ENCODE measurements at places on chromosomes 4 and X.

DNA sequence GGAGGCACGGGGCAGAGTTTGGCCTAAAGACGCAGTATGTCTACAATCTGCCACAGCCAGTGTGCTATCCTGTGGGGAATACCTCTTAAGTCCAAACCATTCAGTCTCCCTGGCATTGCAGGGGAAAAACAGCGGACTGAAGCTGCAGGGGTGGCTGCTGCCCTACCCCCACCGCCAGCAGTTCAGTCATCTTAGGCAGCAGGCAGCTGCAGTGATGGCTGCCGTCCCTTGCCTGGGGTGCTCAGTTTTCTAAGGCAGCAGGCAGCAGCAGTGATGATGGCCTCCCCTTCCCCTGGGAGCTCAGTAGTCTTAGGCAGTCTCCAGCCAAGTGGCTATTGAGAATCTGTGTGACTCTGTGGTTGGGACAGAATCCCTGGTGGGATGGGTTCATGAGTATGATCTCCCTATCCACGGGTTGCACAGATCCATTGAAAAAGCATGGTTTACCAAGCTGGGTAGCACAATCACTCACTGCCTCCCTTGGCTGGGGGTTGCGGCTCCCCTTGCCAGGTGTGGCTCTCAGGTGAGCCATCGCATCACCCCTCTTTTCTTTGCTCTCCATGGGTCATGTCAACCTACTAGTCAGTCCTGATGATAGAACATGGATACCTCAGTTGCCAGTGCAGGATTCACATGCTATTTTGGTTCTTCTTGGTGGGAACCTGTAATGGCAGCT, 48.9 kb upstream of the GRID2 start:
- DNase-seq: no peak

DNA sequence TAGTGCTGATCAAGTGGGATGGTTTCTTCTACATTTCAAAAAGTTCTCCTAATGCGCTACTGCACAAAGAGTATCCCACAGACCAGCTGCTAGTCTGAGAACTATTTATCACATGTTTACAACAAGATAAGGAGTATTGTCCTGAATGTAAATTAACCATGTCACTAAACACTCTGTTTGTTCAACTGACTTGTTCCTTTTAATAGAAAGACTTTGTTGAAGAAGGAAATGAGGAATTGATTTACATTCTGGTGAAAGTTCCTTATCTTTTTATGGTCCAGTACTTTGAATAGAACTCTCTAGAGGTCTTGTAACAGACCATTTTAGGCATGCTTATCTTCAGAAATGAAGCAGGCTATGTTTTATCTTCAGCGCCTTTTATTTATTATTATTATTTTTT, 67.3 kb upstream of the IL13RA1 start:
- no peak for DNase-seq

DNA sequence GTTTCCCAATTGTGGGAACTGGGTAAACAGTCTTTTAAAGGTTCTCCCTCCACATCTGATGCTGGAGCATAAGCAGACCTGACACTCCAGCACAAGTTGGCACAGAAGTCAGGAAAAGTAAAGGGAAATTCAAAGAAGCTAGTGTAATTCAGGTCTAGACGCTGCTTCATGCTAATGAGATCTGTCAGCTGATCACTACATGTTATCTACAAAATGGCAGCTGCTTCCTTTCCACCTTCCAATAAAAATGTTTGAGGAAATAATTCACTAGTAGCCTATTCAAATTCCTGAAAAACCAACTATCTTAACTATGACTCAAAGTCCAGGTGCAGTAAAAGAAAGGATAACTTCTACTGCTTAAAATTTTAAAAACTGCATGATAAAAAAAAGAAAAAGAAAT, 29.3 kb downstream of the DCAF8L2 start:
- no peak for DNase-seq

DNA sequence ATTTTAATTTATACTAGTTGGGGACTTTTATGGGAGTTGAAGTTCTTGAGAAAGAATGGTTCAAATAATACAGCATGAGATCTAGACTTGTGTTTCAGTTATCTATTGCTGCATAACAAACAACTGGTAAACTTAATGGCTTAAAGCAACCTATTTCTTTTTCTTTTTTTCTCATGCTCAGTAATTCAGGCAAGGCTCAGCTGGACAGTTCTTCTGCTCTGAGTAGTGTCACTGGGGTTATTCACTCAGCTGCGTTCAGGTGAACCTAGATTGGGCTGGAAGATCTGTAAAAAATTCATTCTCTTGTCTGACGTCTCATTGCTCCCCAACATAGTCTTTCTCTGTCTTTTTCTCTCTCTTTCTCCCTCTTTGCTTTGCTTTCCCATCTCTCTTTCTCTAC, 291.7 kb downstream of the GBA3 start:
- DNase-seq: no peak

- no peak for DNase-seq
Measured at GRCh38 chrX:132433551-132433950, 55.3 kb downstream of the MBNL3 start.

DNA sequence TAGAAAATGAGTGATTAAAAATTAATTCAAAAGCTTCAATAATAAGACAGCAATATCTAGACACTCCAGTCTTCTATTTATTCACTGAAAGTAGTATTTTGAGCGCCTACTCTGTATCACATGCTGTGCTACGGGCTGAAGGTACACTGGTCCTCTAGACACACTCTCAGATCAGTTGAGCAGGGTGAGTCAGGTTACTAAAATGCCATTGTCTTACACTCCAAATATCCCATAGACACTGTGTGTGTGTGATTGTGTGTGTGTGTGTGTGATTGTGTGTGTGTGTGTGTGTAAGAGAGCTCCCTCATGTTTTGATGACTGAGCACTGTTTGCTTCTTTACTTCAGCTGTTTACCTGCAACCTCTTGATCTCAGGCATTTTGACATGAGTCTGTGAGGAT, 342.8 kb upstream of the BOD1L1 start:
- DNase-seq: no peak

GRCh38 chr4:48410812-48411211, 69.5 kb downstream of the SLAIN2 start:
- no peak for DNase-seq

GRCh38 chrX:106811131-106811910, 8.8 kb downstream of the TBC1D8B start:
- DNase-seq: no peak

DNA sequence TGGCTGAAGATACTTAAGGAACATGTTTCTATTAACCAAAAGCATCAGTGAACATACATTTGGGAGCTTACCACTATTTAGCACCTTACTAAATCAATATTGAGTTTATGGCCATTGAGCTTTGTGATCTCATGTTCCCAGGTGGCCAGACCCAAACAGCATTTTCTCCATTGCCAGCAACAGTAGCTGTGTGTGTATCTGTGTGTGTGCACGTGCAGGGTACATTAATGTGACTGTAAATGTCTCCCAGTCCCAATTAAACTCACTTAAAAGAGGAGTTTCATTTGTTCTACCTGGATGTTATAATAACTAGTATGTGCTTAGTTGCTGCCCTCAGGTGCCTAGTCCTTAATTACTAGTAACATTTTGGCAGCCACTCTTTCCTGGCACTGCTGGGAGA, 282.4 kb downstream of the NR3C2 start:
- DNase-seq: no peak

GRCh38 chrX:19625612-19626011, 110.3 kb upstream of the MAP3K15 start:
- DNase-seq: no peak

- DNase-seq: no peak
Measured at GRCh38 chrX:45006002-45006800, 133.2 kb downstream of the KDM6A start.

DNA sequence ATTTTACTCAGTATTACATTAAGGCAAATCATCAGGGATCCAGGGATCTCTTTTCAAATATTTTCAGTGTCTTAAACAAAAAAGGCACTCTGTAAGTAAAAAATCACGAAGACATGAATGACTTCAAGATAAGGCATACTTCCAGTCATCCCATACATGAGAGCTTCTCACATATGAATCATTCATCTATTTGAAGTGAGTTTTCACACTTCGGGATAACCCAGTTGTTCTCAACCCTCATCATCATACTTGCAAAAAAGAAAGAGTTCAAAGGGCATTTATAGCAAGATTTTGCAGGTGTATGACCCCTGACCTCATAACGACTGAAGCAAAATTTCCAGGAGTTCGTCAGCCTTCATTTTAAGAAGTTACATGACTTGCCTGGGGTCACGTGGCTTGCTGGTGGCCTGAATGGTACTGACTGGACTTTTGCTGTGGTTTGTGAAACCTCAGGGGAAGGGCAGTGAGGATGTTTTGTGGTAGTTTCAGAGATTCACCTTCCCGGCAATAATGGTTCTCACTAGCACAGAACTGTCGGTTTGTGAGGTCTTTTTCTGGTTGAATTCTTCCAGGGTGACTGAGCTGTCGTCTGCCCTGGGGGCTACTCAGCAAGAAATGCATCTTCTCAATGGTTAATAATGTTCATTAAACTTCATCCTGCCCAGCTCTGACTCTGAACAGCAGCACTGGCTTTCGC, 115.8 kb upstream of the SHISA3 start:
- DNase-seq: no peak

DNA sequence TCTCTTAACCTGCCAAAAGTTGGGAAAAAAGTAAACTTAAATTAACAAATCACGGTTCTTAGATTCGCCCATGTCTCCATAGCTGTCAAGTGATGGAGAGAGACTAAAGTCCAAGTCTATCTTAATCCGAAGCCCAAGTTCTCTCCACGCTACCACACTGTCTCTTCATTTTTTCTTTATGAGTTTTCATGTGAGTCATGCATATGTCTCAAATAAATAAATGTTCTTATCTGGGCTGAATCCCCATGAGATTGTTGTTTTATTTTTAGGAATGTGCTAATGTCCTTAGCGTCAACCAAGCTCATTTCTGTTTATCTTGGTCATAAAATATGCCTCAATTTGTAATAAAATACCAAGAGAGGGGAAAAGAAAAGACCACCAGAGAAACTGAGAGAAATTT, 169.3 kb downstream of the RCHY1 start:
- DNase-seq: no peak

All from anterior cingulate cortex (tissue), 58 donors.